Airway epithelial cell (primary cell): ENCODE measurements at places on chromosomes 2 and 18. TPM values are rescaled to one million over a fixed set of nuclear protein-coding genes. Genes with fewer than 3 reads are reported as not detected.

C2orf78 gene
- not detected in 2 replicates for total RNA-seq

GLI2 gene
- 0.56 and 0.85 TPM in 2 replicates for total RNA-seq

PECR gene
- 6.7 and 8.9 TPM in 2 replicates for total RNA-seq

TMEM169 gene
- 0.07 and 3.2 TPM in 2 replicates for total RNA-seq

ABCG5 gene
- not detected in 2 replicates for total RNA-seq

IL1RL2 gene
- 0.63 and 1.3 TPM in 2 replicates for total RNA-seq

GALNT13 gene
- total RNA-seq: not detected in 2 replicates

ST6GAL2 gene
- 0.23 TPM in 1 of 2 replicates, not detected in the other for total RNA-seq

SALL3 gene
- total RNA-seq: not detected in 2 replicates
